ENCODE measurements at places on chromosomes 2 and 18. TPM values are rescaled to one million over a fixed set of nuclear protein-coding genes. Genes with fewer than 3 reads are reported as not detected.

- DNase-seq, result no peak
These were observed 204 bp downstream of the FAM110C start for GRCh38 chr2:46131-46470.

Gene C1QL2
- total RNA-seq, result not detected

- no peak for DNase-seq
These were observed 420.6 kb upstream of the UBE2E3 start for GRCh38 chr2:180559771-180560170.

Gene CRYGD
- total RNA-seq, result not detected

Gene GKN2
- not detected for total RNA-seq

Gene DYNAP
- not detected for total RNA-seq

Gene ASTL
- total RNA-seq, result 0.60 TPM

- DNase-seq, result no peak
These were observed 38.8 kb downstream of the LBH start for GRCh38 chr2:30270166-30270565.

Gene ARHGAP15
- 0.38 TPM for total RNA-seq

- DNase-seq, result peak; percentile 28
These were observed at the start of gene ANKRD29 for GRCh38 chr18:23662309-23663263. ANKRD29 (minus strand) TSS chr18:23662911; CDS start chr18:23662730, 181 bp downstream.

DNA sequence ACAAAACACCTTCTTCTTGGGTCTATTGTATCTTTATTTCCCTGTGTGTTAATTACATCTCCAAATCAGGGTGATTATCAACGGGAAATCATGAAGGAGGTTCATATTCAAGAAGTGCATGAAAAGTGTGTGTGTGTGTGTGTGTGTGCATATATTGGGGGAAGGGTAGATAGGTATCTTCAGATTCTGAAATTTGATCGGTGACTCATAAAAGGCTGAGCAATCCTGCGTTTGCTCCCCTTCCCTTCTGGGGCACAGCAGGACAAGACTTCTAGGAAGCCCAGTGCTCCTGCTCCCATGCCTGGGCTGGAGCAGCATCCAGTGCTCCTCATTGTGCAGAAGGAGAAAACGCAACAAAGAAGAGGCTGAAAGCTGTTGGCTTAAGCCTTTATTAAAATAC, 25.8 kb downstream of the MC5R start:
- DNase-seq, result no peak

Gene FAM237A
- total RNA-seq, result not detected

DNA sequence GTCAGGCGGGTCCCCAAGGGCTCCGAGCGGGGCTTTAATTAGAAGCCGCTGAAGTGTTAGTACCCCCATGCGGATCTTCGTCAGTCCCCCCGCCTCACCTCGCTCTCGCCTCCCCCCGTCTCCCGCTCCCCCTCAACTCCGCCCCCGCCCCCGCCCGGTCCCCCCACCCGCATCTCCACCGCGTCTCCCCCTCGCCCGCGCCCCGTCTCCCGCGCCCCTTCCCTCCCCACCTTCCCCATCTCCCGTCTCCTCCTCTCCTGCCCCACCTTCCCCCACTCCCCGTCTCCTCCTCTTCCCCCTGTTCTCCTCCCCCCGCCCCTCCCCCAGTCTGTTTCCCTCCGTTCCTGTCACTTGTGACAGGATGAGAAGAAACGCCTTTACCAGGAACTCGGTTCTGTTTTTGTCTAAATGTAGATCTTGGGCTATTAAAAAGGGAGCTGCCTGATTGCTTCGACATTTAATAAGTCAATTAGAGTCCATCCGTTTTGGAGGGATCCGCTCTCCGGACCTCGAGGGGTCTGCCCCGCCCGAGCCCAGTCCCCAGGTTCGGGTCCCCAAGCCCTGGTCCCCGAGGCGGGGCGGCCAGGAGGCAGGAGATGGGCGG, 969 bp upstream of the ALKAL2 start:
- no peak for DNase-seq

Gene FKBP1B
- total RNA-seq, result 18.0 TPM

- DNase-seq, result no peak
These were observed 55.4 kb upstream of the CD28 start for GRCh38 chr2:203650860-203651613.

Gene GALR1
- not detected for total RNA-seq

DNA sequence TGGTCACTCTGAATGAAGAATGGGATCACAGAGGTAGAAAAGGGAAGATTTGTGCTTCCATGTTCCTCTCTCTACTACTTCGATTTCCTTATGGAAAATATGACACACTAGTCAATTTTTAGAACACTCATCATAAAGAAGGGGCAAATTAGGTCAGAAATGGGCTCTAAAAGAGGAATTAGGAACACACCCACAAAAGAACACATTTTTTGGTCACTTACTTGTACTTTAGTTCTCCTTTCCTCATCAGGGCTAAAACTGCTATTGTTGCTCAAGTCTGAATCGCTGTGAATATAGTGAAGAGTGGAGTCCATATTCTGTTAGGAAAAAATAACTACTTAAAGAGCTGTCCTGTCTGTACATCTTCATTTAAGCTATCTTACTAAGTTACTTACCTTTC, 52.6 kb downstream of the PPP4R1 start:
- no peak for DNase-seq

- DNase-seq, result no peak
These were observed 53.1 kb downstream of the CHRNA1 start for GRCh38 chr2:174711206-174711605.

DNA sequence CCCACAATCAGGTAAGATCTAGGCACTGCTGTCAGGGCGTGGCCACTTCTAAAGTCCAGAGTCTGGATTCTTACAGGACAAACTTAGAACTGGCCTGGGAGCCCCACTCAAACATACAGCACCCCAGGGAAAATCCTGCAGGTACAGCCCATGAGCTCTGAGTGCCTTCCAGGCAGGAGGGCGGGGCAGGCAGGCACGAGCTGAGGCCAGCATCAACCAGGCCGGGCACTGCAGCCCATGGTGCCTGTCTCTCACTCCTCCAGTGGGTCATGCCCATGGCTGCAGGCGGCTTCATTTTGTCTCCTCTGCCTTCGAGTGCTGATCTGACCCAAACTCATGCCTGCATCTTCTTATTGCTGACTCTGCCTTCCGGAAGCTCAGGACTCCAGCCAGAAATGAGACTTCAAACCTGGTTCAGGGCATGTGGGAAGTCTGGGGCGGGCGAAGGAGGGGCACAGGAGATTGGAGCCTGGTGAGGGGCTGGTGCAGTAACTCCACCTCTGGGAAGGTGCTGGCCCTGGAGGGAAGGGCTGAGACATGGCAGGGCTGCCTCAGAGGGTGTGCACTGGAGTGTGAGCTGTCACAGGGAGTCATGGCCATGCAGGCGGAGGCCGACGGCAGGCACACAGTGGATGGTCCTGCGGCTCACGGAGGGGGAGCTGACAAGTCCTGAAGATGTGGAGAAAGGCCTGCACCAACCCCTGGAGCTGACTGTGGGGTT, 40.5 kb downstream of the HS6ST1 start:
- no peak for DNase-seq

- DNase-seq, result no peak
These were observed 50.6 kb downstream of the ANKMY1 start for GRCh38 chr2:240507060-240507777.
